ENCODE measurements at places on chromosomes 4 and X.
A peak's percentile ranks its signal among the peaks of the same experiment; 100 is the strongest.

DNA sequence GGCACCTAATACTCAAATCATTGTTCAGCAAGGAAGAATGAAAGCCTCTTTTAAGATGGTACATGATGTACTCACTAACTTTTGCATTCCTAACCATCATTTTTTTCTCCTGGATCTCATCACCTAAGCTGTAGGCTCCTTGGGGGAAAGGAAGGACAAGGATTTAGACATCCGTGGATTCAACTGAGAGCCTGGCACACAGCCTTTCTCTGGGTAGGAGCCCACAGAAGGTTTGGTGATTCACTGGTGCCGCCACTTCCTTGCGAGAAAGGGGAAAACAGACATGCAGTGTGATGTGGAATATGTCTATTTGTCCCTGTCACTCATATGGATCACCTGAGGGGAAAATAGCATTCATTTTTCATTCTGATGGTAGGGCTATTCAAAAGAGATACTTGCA lies 147.3 kb downstream of the PCDH7 start:
- DNase-seq, result no peak

DNA sequence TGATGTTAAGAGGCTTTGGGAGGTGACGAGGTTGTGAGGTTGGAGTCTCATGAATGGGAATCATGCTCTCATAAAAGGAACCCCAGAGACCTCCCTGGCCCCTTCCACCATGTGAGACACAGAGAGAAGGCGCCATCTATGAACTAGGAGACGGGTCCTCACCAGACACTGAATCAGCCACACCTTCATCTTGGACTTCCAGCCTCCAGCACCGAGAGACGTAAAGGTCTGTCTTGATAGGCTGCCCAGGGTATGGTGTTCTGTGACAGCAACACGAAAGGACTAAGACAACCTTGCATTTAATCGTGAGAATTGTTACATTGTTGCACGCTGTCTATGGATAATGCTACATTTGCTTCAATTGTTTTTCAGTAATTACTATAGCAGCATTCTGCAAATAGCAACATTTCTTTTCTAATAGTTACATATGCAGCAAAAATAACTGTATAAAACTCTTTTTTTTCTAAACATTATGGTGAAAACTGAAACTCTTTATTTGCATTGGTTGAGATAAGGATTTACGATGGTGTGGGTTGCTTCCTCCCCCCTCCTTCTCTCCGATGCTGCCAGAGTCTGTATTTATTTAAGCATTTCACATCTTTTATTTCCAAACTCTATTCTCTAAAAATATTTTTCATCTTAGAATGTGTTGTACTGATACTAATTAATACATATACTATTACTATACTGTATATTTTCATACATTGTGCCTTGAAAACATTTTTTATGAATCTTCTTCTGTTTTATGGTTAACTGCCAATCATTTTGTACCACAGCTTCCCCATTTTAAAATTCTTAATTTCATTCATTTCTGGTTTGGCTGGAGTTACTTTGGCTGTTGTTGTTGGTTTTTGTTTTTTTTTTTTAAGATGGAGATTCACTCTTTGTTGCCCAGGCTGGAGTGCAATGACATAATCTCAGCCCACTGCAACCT lies 26.4 kb upstream of the AKAP17A start:
- DNase-seq, result no peak

GRCh38 chr4:107058828-107059227 lies 22.7 kb upstream of the DKK2 start:
- no peak for DNase-seq

- DNase-seq, result no peak
These were observed 13.6 kb upstream of the ABLIM2 start for GRCh38 chr4:8171984-8172924.

DNA sequence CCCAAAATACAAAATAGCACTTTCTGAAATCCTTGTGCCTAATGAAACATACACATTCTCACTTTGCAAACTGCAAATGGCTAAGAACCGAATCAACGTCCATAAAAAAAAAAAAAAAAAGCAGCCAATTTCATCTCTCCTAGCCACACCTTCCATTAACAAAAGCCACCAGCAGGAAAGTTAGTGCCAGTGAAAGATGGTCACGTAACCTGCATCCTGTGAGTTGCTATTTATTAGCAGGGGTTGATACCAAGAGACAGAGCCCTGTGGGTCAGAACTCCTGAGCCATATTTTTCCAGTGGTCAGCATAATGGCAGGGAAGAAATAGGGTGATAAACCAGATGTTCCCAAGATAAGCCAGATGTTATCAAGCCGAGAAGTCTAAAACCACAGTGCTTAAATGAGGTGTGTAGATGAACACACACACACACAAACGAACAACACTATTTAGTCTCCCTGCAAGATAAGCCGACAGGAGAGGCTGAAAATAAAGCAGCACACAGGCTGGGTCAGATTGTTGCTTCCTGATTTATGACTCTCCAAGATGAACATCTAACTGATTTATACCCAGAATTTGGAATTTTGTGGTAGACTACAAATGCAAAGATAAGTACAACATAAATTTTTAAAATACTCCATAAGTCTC lies 11.5 kb downstream of the PPARGC1A start:
- DNase-seq, result no peak

- peak; percentile 41 for DNase-seq
These were observed 3.0 kb downstream of the LINC00632 start for GRCh38 chrX:140712413-140713173.
